Heart right ventricle (tissue), 16 donors: ENCODE measurements at places on chromosomes 13 and 19. TPM values are rescaled to one million over a fixed set of nuclear protein-coding genes. Genes with fewer than 3 reads are reported as not detected.

DNA sequence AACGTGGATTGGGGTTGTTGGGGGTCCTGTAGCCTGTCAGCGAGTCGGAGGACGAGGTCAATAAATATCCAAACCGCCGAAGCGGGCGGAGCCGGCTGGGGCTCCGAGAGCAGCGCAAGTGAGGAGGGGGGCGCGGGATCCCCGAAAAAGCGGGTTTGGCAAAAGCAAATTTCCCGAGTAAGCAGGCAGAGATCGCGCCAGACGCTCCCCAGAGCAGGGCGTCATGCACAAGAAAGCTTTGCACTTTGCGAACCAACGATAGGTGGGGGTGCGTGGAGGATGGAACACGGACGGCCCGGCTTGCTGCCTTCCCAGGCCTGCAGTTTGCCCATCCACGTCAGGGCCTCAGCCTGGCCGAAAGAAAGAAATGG lies 754 bp upstream of the SIX5 start:
- peak overlapping the region; percentile 99 for H3K27ac ChIP-seq
- H3K4me1 ChIP-seq, result peaks cover 28% of the 10 kb centered on the region
- H3K4me3 ChIP-seq, result peak overlapping the region; percentile 50
- no peaks in the 10 kb centered on the region for H3K36me3 ChIP-seq
- H3K27me3 ChIP-seq, result no peaks in the 10 kb centered on the region

DNA sequence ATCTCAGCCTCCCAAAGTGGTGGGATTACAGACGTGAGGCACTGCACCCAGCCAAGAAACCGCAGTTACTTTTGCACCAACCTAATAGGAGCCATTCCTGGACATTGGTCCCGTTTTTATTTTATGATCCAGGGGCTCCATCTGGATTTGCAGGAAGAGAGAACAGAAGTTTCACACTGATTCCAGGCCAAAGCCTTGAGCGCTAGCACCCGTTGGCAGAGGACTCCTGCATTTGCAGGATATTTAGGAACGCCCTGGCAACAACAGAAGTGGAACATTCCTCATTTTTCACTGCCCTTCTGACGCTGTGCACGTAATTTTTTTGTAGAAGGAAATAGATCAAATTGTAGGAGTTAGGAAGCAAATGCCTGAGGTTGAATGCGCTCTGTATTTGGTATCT lies 11.7 kb upstream of the SULT2A1 start:
- no peak overlapping the region for H3K4me3 ChIP-seq
- no peak overlapping the region for H3K27ac ChIP-seq
- no peaks in the 10 kb centered on the region for H3K4me1 ChIP-seq
- no peak for DNase-seq
- no peaks in the 10 kb centered on the region for H3K27me3 ChIP-seq
- no peaks in the 10 kb centered on the region for H3K36me3 ChIP-seq

DNA sequence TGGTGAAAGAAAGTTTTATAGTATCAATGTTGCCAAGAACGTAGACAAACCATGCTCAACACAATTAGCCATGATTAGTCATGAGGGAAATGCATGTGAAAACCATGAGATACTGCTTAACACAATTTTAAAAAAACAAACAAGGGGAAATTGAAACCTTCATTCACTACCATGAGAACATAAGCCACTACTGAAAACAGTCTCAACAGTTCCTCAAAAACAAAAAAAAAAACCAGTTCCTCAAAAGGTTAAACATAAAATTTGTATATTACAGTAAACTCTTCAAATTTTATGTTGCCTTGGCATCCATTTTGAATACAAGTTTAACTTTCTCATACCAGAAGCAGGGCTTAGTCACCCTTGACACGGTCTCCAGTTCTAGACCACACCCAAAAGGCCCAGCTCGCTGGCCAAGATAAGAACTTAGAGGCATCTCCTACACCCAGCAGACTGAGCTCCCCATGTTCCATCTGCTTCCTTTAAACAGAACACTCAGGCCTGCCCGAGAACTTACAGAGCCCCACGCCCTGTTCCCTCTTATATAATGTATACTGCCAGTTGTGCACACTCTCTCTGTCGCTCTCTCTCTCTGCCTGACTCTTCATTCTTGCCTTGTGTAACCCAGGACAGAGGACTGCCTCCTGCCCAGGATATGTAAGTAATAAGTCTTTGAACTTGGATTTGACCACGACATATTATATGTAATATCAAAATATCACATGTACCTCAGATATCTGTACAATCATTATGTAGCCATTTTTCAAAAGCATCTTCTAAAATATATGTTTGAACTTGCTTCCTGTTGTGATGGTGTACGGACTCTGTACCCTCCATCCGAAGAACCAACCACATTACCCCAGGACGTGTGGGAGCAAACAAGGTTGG lies 67.4 kb downstream of the STK24 start:
- no peaks in the 10 kb centered on the region for H3K27me3 ChIP-seq
- peaks cover 76% of the 10 kb centered on the region for H3K4me1 ChIP-seq
- no peak overlapping the region for H3K4me3 ChIP-seq

- H3K27ac ChIP-seq, result no peak overlapping the region
- H3K36me3 ChIP-seq, result no peaks in the 10 kb centered on the region
- DNase-seq, result no peak
- H3K27me3 ChIP-seq, result no peaks in the 10 kb centered on the region
- H3K4me1 ChIP-seq, result no peaks in the 10 kb centered on the region
These were observed 26.0 kb upstream of the PEG3 start for GRCh38 chr19:56866538-56866937.

DNA sequence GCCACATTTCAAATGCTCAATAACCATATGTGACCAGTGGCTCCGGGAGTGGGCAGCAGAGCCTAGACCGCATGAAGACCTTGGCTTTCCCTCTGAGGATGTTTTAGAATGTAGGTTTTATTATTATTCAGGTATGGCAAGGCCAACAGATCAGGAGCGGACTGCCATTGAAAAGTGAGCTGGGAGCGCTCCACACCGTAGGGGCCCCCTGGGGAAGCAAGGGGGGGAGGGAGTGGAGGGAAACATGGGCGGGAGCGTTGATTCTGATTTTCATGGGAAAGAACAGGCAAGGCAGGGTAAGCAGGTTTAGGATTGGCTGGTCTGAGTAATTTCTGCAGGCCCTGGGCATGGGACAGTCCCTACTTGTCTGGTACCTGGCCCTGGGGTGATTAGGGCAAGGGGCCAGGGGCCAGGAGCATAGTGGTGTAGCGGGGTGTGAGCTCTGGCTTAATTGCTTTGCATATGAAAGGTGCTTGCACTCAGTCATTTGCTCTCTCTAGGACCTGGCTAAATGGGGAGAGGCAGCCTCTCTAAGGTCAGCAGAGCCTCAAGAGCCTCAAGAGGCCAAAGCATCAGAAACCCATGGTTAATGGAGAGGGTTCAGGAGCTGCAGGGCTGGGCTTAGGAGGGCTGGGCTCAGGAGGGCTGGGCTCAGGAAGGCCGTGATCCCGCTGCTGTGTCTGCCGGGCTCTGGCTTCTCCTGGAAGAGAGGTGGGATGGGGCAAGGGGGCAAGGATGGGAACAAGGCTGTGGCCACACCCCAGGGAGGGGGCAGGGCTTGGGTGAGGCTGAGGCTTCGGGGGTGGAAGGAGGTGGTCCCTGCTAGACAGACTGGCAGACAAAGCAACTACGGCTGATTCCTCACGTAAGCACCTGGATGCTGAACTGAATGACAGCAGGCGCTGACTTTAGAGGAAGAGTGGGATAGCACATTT lies 82.0 kb upstream of the WASF3 start:
- no peaks in the 10 kb centered on the region for H3K4me1 ChIP-seq
- no peak for DNase-seq
- H3K27me3 ChIP-seq, result no peaks in the 10 kb centered on the region
- no peaks in the 10 kb centered on the region for H3K36me3 ChIP-seq

GRCh38 chr13:91167706-91168385 lies 179.6 kb upstream of the MIR17HG start:
- DNase-seq, result no peak
- H3K27me3 ChIP-seq, result peaks cover 4% of the 10 kb centered on the region
- no peak overlapping the region for H3K4me3 ChIP-seq

- no peak overlapping the region for H3K27ac ChIP-seq
- no peaks in the 10 kb centered on the region for H3K4me1 ChIP-seq
- peaks cover 20% of the 10 kb centered on the region for H3K27me3 ChIP-seq
- DNase-seq, result no peak
These were observed 11.6 kb downstream of the NFILZ start for GRCh38 chr19:8641908-8642547.

- peaks cover 20% of the 10 kb centered on the region for H3K36me3 ChIP-seq
- H3K27ac ChIP-seq, result no peak overlapping the region
- no peaks in the 10 kb centered on the region for H3K27me3 ChIP-seq
- peaks cover 13% of the 10 kb centered on the region for H3K4me1 ChIP-seq
- H3K4me3 ChIP-seq, result no peak overlapping the region
- DNase-seq, result no peak
These were observed 11.6 kb upstream of the ATP8B3 start for GRCh38 chr19:1823539-1824251.

The KIR3DL2 gene
- polyA plus RNA-seq, result not detected
